HT1080 (cell line): ENCODE measurements at places on chromosomes 12 and 14. TPM values are rescaled to one million over a fixed set of nuclear protein-coding genes. Genes with fewer than 3 reads are reported as not detected.

The DNAAF2 gene
- 26.1 and 26.6 TPM in 2 replicates for total RNA-seq

GRCh38 chr14:48622980-48623379, 947.6 kb upstream of the MDGA2 start:
- DNase-seq: peak; percentile 11

The KSR2 gene
- total RNA-seq: not detected in 2 replicates

- DNase-seq: peak; percentile 5
Observed at GRCh38 chr12:82019533-82019932, 260.4 kb upstream of the PPFIA2 start.

- no peak for DNase-seq
Observed at GRCh38 chr14:93912782-93913181, 14.4 kb upstream of the FAM181A start.

The SIX6 gene
- total RNA-seq: not detected in 2 replicates

GRCh38 chr12:66925083-66925482, 246.2 kb upstream of the GRIP1 start:
- no peak for DNase-seq

DNA sequence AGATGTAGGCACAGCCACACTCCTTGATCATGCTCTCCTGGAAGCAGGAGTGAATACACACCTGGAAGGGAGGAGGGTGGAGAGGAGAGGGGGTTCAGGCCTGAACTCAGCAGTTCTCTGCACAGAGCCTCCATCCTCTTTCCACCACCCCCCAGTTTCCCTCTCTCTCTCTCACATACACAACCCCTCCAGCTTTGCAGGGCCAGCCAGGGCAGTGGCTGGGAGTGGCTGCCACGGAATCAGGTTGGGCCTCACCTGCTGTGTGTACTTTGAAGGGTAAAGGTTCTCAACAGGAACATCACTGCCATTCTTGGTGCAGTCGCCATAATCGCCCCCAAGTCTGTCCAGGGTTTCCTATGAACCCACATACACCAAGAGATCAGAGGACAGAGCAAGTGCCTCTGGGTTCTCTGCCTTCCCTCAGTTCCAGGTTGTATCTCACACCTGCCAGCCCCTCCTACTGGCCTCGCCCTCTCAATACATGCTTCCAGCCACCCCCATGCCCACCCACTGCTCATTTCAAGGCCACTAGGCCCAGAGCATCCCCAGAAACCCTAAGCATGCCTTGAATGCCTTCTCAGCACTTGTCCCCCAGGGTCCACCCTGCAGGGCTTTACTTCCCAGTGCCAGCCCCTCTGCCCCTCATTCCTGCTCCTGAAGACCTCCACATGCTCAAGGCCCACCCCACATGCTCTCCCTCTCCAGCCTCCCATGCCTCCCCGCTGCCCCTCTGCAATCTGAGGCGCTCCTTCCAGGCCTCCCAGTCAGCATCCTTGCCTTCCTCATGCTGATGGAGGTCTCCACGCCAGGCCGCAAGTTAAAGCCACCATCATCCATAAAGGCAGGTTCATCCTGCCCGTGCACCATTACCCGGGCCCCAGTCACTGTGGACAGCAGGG, 12.9 kb upstream of the TNFRSF1A start:
- no peak for DNase-seq

- DNase-seq: no peak
Observed at GRCh38 chr12:47990351-47991105, 13.7 kb downstream of the COL2A1 start.

DNA sequence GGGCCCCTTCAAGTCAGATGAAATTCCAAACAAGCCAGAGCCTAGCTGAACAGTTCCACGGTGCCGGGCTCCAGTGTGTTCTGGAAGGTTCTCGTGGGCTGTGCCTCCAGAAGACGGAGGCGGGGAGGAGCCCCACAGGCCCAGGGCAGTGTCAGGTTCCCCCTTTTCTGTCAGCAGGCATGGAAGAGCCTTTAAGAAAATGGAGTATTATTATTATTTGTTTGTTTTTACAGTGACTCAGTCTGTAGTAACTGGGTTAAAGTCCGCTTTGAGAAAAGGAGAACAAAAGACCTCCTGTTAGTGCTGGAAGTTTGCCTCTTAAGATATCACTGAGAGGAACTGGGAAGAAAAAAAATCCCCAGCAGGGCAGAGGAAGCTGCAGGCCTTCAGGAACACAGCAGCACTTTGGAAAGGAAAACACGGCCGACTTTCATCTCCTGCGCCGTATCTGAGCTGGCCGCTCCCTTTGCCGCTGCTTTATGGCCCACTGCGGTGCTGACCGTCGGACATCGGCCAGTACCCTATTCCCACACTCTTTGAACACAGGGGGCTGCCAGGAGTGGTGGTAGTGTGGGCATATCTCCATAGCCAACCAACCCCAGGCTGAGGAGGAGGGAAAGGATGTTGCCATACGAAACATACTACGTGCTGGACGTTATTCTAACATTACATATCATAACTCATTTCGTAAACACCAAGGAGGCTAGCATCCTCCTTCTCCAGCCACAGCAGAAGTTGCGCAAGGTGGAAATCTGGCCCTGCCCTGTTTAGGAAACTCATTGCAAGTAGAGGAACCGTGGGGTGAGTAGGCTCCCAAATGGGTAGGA, 194.0 kb downstream of the ZFP36L1 start:
- peak; percentile 88 for DNase-seq

DNA sequence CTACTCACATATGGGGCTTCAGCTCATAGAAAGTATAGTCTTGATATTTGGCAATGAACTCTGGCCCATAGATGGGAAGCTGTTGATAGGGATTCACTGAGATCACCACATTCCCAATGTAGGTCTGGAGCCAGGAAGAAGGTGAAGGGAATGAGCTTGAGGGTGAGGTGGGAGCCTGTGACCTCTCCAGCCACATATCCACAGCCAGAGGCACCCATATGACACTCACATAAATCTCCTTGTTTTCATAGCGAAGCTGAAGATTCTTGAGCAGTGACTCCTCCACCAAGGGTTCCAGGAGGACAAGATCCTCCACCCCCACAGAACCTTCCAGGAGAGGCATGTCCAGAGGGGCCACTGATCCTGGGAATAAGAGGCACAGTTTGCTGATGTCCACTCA, 1.9 kb downstream of the MYO1A start:
- DNase-seq: no peak

- DNase-seq: peak; percentile 52
Observed at GRCh38 chr12:46933947-46934346, 108.2 kb upstream of the SLC38A4 start.

DNA sequence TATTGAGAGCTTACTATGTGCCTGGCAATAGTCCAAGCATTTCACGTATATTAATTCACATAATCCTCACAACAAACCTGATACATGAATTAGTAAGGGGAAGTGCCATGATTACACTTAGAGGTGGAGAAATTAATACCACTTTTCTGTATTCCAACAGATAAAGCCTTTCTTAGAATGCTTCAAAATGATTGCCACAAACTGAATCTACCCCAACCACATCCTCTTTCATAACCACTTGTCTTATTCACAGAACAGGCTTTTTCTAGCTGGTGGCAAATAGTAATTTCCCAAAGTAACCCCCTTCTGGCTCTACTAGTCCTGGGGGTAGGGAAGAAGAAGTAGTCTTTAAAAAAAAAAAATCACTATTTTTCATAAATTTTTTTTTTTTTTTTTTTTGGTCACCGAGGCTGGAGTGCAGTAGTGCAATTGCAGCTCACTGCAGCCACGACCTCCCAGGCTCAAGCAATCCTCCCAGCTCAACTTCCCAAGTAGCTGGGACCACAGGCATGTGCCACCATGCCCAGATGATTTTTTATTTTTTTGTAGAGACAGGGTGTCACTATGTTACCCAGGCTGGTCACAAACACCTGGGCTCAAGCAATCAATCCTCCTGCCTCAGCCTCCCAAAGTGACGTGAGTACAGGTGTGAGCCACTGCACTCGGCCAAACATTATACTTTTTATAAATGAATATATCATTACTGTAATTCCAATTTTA, 59.0 kb upstream of the ARID2 start:
- peak; percentile 75 for DNase-seq

- peak; percentile 27 for DNase-seq
Observed at GRCh38 chr14:92121207-92121669, 268 bp downstream of the NDUFB1 start.

The AQP2 gene
- total RNA-seq: not detected in 2 replicates

DNA sequence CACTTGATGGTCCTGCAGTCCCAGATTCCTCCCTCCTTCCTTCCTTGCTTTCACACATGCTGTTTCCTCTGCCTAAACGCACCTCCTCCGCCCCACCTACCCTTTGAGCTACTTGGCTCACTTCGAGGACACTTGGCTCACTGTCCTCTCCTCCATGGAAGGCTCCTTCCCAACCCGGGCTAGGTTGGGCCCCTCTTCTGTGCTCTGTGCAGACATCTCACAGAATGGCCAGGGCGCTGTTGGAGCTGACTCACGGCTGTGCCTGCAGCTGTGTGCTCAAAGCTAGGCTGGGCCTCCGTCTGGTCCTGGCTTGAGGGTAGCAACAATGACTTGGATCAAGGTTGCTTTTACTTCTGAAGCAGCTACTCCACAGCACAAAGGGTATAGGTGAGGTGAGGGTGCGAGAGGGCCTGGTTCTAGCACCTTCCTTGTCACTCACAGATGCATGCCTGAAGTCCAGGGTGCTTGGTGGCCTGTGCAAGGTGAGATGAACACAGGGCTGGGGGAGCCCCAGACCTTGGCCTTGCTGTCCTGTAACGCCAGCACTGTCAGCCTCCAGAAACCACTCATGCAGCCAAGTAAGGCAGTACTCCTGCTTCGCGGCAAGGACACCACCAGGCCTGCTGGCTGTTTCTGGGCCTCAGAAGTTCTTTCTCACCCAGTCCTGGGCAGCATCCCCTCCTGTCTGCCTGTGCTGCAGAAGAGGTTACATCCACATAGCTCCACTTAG, 61.8 kb downstream of the GALNT16 start:
- DNase-seq: no peak

- DNase-seq: no peak
Observed at GRCh38 chr12:55915482-55915859, 12.2 kb downstream of the PYM1 start.

- DNase-seq: no peak
Observed at GRCh38 chr12:12333407-12334366, 16.4 kb downstream of the MANSC1 start.

- no peak for DNase-seq
Observed at GRCh38 chr14:59147007-59147406, 41.5 kb upstream of the DAAM1 start.

GRCh38 chr12:120439646-120440247, 1.8 kb downstream of the COX6A1 start:
- peak; percentile 61 for DNase-seq

GRCh38 chr14:52267501-52268278, at the start of gene PTGDR:
Gene PTGDR (plus strand): TSS chr14:52267698. CDS start chr14:52267815, 117 bp downstream.
- DNase-seq: no peak

DNA sequence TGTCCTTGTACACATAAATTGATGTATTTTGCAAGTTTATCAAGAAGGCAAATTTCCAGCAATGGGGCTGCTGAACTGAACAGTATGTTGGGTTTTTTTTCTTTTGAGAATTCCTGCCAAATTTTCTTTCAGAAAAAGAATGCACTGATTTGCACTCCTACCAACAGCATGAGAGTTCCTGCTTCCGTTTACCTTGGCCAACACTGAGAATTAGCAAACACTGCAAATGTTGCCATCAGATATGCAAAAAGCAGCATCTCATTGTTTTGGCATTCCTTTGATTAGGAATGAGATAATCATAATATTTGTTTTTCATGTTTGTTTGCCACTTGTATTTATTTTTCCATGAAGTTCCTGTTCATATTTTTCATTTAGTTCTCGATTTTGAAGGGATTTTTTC, 82.4 kb downstream of the RTN1 start:
- no peak for DNase-seq

DNA sequence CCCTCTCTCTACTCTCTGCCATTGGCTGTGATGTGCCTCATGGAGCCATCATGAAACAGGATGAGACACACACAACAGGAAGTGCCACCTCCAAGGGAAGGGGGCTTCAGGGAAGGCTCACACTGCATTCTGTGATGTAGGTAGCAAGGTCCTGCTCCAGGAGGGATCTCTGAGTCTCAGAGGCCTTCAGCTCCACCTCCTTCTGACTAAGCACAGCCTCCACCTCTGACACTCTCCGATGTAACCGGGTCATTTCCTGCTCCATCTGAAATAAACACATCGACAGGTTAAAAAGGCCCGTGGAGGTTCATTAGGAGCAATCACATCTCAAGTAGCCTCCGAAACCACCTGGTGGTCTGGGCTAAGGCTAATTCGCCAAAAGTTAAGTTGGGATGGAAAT, 93.3 kb downstream of the CIT start:
- peak; percentile 5 for DNase-seq

- no peak for DNase-seq
Observed at GRCh38 chr12:124501112-124501561, 66.3 kb downstream of the NCOR2 start.

DNA sequence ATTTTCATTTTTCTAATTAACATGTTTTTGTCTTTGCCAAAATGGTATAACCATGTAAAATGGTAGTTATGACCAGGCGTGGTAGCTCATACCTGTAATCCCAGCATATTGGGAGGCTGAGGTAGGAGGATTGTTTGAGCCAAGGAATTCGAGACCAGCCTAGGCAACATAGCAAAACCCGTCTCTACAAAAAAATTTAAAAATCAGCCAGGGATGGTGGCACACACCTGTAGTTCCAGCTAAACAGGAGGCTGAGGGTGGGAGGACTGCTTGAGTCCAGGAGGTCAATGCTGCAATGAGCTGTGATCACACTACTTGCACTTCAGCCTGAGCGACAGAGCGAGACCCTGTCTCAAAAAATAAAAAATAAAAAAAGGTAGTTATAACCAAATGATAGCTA, 23.1 kb downstream of the PPTC7 start:
- no peak for DNase-seq

DNA sequence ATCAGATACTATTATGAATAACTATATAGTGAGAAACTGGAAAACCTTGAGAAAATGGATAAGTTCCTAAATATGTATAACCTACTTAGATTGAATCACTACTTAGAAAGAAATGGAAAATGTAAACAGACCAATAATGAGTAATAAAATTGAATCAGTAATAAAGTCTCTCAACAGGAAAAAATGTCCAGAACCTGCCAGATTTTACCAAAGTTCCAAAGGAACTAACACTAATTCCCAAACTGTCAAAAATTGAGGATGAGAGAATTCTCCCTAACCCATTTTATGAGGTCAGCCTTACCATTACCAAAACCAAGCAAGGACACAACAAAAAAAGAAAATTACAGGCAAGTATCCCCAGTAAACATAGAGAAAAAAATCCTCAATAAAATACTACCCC, 272.0 kb downstream of the RPAP3 start:
- no peak for DNase-seq

The VSX2 gene
- not detected in 2 replicates for total RNA-seq

The P2RX2 gene
- total RNA-seq: not detected in 2 replicates

DNA sequence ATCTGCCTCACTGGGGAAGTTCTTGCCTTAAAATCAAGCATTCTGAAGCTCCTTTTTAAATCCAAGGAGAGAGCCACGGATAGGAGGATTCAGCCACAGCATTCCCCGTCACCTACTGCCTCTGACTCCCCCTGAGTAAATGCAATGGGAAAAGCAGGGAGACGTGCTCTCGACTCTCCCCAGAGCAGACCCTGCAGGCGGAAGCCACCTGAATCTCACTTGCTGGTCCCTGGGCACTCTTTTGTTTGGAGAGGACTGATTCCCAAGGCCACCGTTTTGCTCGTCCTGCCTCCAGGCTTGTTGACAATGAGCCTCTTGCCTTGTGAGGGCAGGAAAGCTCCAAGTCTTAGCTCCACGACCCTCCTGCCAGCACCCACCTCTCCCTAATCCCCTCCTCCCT, 204.5 kb downstream of the SLC15A4 start:
- no peak for DNase-seq
